ENCODE measurements at places on chromosomes 13 and 19.
A peak's percentile ranks its signal among the peaks of the same experiment; 100 is the strongest.

GRCh38 chr13:60162096-60162495, 1.6 kb downstream of the DIAPH3 start:
- no peak for DNase-seq

- DNase-seq = no peak
Observed at GRCh38 chr19:46404055-46404752, 9.2 kb downstream of the CCDC8 start.

DNA sequence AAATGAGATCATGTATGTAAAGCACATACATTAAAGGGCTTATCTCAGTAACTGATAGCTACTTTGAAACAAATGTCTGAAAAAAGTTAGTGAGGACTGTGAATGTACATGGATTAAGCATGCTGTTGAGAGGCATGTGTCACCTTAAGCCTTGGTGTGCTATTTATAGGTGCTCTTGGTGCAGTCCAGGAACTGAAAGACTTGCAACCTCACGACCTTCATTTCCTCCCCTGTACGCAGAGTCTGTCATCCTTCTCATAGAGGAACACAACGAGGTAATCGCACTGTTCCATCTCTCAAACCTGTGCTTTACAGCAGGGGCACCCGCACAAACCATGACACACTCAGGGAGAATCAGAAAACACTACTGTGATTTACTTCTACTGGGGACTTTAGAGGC, 65.6 kb downstream of the UFM1 start:
- DNase-seq = no peak

DNA sequence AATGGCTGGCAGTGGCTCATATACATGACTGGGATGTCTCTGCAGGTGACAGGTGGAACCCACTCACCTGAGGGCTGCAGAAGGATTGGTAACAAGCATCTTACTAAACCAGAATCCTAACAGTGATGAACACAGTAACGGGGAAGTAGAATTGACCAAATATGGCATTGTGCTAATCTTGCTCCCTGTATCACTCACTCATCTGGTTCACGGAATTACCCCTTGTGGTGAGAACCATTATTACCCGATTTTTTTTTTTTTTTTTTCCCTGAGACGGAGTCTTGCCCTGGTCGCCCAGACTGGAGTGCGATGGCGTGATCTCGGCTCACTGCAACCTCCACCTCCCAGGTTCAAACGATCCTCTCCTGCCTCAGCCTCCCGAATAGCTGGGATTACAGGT, 69.5 kb downstream of the PTPRS start:
- no peak for DNase-seq

DNA sequence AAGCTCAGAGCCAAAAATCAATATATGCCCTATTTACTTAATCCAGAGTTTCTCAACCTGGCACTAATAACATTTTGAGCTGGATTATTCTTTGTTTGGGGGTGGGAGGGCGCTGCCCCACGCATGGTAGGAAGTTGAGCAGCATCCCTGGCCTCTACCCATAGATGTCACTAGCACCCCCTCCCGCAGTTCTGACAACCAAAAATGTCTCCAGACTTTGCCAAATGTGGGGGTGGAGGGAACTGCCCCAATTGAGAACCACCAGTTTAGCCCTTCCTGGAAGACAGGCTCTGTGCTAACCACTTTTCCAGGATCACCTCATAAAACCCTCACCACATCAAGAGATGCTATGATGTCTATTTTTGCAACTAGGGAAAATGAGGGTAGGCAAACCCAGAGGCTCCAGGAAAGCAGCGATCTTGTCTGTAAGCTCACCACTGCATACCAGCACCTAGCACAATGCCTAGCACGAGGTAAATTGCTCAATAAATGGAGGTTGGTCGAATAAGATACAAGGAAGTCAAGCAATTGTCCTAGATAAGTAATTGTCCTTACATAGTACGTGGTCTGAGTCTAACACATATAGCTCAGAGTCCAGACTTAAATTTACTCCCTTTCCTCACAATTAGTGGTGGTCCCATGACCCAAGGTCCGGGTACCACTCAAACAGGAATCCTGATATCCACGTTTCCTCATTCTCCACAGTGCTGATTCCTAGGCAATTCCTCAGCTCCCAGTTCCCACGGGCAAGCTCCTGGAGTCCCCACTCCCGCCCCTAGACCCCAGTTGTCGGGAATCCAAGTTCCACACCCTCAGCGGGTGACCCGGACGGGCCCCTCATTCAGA, 892 bp downstream of the TRIR start:
- DNase-seq = no peak

GRCh38 chr13:90258129-90258528, 1089.4 kb upstream of the MIR17HG start:
- no peak for DNase-seq

GRCh38 chr13:108102771-108103170, 112.6 kb downstream of the LIG4 start:
- DNase-seq = no peak

DNA sequence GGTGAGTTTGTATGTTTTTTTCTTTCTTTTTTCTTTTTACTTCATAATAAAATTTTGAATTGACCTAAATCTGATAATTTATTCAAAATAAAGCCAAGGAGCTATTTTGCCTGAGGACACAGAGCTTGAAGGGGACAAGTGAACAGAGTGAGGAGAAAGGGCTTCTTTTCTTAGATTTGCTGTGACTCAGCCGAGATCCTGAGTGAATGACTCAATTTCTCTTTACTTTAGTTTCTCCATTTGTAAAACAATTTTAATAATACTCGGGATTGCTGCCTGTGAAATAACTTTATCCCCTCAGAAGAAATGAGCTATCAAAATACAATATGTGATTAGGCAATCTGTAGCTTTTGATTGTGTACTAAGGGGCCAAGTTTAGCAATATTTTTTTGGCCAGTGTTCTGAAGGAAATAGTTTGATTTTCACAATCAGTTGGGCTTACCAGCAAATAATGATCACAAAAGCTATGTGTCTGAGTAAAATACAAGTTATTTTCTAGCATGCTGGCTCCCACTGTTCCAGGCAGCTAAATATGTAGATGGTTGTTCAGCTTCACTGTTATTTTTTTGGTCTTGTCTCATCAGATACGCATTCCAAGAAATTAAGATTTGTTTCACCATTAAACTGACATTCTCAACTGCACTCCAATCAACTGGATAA, 437.5 kb downstream of the FGF9 start:
- no peak for DNase-seq

GRCh38 chr13:75704927-75705288, 68.8 kb downstream of the LMO7 start:
- DNase-seq = no peak

- no peak for DNase-seq
Observed at GRCh38 chr13:111488486-111489132, 168.2 kb downstream of the TEX29 start.

- no peak for DNase-seq
Observed at GRCh38 chr19:7450243-7451223, 38.3 kb downstream of the PEX11G start.

DNA sequence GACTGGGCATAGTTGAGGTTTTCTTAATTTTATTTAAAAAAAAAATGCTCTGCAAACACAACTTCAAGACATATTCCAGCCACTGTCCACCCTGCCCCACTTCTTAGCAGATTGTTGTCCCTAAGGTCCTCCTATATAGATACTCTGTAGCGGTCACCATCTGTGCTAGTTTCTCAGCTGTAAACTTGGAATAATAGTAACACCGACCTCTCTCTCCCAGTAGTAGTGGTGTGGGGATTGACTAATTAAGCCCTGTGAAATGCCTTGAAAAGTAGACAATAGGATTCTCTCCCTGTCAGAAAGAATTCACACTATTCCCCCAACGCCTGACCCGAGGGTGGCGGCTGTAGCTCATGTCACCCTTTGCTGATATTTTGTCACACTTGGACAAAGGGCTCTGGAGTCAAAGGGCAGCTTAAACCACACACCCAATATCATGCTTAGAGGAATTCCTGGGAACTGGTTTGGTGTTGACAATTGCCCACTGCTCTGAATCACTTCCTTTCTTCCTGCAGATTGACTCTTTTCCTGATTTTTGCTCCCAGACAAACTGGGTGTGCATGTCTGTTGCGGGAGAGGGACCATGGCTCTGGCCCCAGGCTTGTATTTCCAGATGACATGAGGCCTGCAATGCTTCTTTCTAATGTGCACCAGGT, 9.2 kb upstream of the SERP2 start:
- no peak for DNase-seq

DNA sequence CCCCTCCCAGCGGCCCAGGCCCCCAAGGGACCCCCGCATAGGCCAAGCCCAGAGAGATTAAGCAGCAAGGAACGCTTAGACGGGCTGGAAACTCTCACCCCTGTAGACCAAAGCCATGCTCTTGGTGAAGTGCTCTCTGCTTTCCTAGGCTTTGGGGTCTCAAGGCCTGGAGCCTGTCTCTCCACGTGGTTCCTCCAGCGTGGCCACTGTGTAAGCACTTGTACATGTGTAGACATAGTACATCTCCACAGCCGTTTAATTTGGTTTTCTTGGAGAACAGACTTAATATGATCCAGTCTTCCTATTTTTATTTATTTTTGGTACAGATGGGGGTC, 1.1 kb downstream of the NUDT19 start:
- DNase-seq = no peak

GRCh38 chr13:113802090-113802531, 43.1 kb downstream of the TMEM255B start:
- DNase-seq = peak; percentile 65

DNA sequence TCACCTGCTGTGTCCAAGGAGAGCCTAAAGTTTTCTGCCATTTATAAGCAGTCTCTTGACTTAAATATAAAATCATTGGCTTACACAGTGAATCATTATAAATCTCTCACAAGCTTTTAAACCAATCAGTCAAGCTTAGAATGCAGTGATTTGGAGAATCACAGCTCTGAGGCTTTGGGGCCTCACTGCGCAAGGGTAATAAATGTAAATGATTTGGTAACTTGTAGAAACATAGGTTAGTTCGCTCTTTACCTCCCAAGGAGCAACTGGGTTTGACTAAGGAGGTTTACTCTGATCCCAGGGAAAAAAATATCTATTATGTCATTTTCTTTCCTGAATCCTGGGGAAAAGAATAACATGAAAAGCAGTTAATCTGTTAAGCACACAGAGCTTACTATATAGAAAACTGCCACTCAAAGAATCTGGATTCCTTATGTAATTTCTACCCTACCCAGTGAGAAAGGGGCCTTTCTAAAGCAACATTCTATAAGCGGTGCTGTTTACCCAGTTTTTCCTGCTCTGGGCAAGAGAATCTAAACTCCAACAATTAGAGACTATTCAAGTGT, 128.2 kb downstream of the MZT1 start:
- DNase-seq = no peak

DNA sequence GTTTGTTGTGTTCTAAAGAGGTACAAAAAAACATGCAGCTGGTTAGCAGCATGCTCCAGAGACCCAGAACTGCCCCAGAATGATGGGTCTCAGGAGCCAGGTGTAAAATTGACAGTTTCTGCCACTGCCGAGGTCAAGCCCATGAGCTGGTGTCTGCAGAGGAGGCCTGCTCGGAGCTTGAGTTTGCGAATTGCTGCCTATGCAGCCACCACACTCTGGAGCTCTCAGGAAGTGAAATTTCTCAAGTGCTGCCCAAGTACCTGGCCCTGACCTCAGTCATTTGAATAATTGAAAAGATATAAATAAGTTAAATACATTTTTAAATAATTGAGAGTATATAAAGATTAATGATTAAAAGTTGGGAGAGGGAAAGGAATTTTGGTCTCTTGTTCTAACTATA, 66.4 kb downstream of the ZAR1L start:
- DNase-seq = no peak

- no peak for DNase-seq
Observed at GRCh38 chr19:30450100-30450499, 77.9 kb downstream of the ZNF536 start.

DNA sequence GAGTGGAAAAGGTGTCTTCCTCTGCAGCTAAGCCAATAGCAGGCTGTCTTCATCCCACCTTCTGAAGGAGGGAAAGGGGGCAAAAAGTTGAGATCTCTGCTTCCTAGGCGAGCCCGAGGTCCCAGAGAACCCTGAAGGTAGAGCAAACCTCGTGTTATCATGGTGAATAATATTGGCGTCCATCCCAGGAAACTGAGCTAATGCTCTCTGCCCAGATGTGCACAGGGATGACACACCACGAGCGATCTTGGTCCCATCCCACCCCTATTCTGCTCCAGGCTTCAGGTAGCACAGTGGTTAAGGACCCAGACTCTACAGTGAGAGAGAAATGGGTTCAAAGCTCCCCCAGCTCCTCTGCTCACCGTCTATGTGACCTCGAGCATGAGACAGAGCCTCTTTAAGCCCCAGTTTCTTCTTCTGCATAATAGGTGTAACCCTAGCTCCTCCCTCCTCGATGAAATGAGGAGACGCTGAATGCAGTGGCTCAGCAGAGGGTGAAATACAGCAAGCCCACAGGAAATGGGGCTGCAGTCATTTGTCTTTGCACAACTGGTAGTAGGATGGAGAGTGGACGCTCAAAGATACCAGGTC, 9.9 kb upstream of the CEACAM20 start:
- DNase-seq = no peak

GRCh38 chr19:45994456-45994997, 740 bp upstream of the CCDC61 start:
- DNase-seq = no peak

- DNase-seq = no peak
Observed at GRCh38 chr13:100175078-100175802, 86.3 kb downstream of the PCCA start.

- DNase-seq = no peak
Observed at GRCh38 chr13:75906315-75906714, 270.2 kb downstream of the LMO7 start.

- DNase-seq = no peak
Observed at GRCh38 chr13:89550938-89551337, 1796.5 kb upstream of the MIR17HG start.

- no peak for DNase-seq
Observed at GRCh38 chr19:45049073-45049736, 10.4 kb downstream of the CLASRP start.

- no peak for DNase-seq
Observed at GRCh38 chr13:104143760-104144416, 1077.7 kb upstream of the SLC10A2 start.

- peak; percentile 71 for DNase-seq
Observed at GRCh38 chr19:756236-756635, 5.3 kb downstream of the MISP start.

GRCh38 chr19:49672131-49672919, 4.7 kb upstream of the PRMT1 start:
- DNase-seq = peak; percentile 51

- DNase-seq = no peak
Observed at GRCh38 chr13:99500839-99501183, 461 bp upstream of the TM9SF2 start.

- DNase-seq = peak; percentile 3
Observed at GRCh38 chr13:109383683-109384082, 402.7 kb downstream of the IRS2 start.
